Hepatic stellate cell (primary cell): ENCODE measurements at places on chromosomes 6 and 20.

GRCh38 chr20:20641783-20642182, 70.7 kb downstream of the RALGAPA2 start:
- DNase-seq = no peak

DNA sequence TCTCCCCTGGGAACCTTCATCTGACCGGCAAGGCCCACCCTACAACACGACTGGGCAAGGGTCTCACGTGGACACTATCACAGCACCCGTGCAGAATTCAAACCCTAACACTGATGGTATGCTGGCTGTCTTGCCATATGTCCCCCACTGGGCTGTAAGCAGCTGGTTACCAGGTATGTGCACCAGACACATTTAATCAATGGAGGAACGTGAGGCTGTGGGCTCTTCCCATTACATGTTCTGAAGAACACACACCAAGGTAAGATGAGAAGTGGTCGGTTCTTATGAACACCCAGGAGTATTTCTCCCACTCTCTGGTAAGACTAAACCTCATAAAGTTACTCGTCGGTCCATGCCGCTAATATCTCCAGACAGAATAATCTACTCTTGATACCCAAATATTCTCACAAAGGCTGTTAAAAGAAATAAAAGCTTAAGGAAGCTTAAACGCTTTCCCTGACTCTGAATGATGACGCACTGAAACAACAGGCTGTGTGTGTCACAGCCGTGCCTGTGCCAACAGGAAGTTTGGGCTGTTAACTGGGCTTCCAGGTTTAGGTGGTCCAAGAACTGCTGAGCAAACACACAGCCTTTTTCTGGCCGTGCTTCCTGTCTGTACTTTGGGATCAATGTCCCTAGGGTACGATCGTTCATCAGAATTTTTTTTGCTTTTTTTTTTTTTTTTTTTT, 75.3 kb downstream of the SLC23A2 start:
- peak; percentile 79 for DNase-seq

DNA sequence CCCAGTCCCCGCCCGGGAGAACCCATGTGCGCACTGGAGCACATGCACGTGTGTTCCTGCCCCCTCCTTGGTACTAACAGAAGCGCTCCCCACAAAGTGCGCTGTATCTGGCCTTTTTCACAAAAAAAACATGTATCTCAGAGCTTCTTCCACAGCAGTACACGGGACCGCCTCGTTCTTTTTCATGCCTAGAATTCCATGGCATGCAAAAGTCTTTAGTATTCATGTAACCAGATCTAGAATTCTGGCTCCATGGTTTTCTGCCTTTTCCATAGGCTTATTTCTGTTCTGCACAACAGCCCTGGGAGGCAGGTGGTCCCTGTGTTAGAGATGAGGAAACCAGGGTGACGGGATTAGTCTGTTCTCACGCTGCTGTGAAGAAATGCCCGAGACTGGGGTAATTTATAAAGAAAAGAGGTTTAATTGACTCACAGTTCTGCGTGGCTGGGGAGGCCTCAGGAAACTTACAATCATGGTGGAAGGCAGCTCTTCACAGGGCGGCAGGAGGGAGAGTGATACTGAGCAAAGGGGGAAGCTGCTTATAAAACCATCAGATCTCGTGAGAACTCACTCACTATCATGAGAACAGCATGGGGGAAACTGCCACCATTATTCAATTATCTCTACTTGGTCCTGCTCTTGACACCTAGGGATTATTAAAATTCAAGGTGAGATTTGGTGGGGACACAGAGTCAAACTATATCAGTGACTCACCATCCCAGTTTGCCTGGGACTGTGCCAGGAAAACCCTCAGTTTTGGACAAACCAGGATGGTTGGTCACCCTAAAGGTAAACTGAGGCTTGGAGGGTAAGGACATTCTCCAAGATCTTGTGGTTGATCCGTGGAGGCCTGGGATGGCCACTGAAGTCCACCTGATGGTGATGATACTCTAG, 41.0 kb downstream of the C20orf203 start:
- DNase-seq = no peak

DNA sequence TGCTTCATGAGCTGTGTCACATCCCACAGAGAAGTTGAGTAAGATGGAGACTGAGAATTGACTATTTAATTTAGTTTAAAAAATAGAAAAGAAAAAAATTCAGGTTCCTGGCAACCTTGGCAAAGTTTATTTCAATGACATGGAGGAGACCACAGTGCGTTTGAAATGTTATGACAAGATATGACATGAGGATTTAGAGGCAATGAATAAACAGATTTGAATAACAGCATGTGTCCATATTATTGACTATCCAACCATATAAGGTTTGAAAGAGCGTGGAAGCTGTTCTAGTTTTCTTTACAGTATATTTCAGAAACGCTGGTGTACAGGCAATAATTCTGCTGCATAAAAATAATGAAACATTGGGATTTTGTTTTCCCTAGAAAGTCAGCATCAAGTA, 303.9 kb downstream of the SMOC2 start:
- no peak for DNase-seq

DNA sequence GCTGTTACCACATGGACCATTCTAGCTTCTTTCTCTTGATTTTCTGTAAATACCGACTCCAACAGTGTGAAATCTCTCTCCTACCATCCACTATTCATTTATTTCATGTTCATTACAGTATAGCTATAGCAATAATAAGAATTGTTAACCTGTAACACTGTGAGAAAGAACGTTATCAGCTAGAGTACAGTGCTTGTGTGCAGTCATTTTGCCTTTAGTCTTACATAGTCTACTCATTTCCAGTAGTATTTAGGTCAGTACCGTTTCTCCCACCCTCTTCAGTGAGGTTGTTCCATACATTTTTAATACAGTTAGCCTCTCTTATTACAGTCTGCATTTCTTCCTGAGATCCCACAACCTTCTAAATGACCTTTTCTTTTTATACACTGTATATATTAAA, 257.1 kb downstream of the LY86 start:
- DNase-seq = no peak

- no peak for DNase-seq
These were observed 87.9 kb upstream of the BEND6 start for GRCh38 chr6:56866917-56867522.

- DNase-seq = peak; percentile 41
These were observed 29.4 kb downstream of the LRP11 start for GRCh38 chr6:149834513-149835481.

- no peak for DNase-seq
These were observed 64.7 kb downstream of the ARHGAP18 start for GRCh38 chr6:129645106-129645829.

- no peak for DNase-seq
These were observed 305.8 kb upstream of the RSPO3 start for GRCh38 chr6:126812651-126813050.

DNA sequence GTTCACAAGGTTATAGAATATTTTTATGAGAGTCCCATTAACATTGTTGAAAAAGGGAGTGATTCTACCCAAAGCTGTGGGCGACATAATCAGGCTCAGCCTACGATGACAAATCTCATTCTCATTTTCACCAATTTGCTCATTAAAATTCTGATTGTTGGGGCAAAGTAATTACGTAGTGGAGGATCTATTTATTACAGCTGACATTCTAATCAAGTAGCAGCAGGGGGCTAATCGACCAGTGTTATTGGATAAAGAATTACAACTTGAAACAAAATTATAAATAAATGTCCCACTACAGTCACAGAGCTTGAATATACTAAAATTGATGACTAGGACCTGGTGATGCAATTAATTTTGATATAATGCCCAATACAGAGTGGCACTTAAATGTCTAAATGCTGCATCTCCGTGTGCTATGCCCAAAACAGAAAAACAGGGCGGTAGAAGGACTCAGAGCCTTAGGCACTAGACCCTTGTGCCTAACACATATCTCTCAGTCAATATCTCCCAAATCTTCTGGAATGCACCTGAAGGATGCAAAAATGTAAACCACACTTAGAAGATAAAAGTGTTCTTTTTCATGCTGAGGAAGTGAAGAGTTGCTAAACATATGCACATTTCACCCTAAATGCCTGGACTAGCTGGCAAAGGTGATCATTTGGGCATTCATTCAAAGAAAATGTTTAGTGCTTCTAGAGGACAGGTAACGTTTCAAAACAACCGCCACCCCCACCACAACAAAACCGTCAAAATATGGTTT, 88.3 kb downstream of the CD24 start:
- DNase-seq = no peak

DNA sequence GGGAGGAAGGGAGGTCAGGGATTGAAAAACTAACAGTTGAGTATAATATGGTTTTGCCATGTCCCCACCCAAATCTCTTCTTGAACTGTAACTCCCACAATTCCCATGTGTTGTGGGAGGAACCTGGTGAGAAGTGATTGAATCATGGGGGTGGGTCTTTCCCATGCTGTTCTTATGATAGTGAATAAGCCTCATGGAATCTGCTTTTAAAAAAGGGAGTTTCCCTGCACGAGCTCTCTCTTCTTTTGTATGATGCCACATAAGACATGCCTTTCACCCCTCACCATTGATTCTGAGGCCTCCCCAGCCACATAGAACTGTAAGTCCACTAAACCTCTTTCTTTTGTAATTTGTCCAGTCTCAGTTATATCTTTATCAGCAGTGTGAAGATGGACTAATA, 833.4 kb upstream of the MAP3K7 start:
- no peak for DNase-seq

DNA sequence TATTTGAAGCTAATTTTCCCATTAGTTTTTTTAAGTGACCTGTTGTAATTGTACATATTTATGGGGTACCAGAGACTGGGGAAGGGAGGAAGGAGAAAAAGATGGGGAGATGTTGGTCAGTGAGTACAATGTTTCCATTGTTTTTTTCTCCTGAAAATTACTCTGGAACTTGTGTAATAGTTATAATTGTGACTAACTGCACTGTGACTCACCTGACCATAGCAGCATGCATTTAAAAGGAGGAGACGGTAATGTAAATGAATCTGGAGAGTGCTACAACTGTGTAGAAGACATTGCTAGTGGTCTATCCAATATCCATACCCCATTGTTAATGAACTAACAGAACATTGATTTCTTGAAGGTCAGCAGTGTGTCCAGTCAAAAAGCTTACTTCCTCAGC, 133.4 kb downstream of the RFPL4B start:
- DNase-seq = no peak

- no peak for DNase-seq
These were observed 553.5 kb downstream of the PKHD1 start for GRCh38 chr6:51533962-51534361.

DNA sequence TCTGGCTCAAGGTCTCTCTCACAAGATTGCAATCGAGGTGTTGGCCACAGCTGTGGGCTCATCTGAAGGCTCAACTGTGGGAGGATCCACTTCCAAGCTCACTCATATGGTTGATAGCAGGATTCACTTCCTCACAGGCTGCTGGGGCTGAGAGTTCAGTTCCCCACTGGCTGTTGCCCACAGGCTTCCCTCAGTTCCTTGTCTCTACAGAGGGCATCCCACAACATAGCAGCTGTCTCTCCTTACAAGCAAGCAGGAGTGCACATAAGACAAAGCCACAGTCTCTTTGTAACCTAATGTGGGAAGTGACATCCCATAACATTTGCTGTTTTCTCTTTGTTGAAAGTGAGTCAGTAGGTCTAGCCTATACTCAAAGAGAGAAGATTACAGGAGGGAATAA, 14.0 kb downstream of the SPATS1 start:
- no peak for DNase-seq

DNA sequence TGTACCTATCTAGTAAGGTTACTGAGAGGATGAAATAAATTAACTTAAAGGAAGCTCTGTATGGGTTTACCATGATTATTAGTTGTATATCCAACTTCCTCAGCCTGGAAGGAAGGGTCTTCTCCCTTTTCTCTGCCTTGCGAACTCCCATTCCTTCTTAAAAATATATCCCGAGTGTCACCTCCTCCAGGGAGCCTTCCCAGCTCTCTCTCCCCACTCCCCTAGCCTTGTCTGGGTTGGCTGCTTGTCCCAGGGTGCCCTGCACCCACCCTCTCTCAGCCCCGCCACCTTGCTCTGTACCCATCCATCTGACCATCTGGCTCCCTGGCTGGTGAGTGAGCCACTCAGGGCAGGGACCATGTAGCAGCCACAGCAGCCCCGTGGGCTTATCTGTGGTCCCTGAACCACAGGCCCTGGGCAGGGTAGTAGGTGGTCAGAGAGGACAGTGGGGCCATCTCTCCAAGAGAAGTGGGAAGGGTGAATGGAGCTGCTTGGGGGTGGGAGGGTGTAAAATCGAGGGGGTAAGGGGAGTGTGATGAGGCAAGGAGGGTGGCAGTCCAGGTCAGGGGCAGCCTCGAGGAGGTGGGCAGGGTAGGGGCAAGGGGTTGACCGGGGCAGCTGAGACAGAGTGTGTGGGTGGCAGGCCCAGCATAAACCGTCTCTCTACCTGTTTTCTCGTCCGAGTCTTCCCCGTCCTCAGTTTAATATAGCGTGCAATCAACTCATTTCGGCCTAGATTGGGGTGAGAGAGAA, 12.8 kb downstream of the TEAD3 start:
- DNase-seq = no peak

GRCh38 chr20:51139891-51140290, 117.0 kb upstream of the KCNG1 start:
- no peak for DNase-seq

- no peak for DNase-seq
These were observed 37.4 kb upstream of the KCNB1 start for GRCh38 chr20:49519777-49520359.

DNA sequence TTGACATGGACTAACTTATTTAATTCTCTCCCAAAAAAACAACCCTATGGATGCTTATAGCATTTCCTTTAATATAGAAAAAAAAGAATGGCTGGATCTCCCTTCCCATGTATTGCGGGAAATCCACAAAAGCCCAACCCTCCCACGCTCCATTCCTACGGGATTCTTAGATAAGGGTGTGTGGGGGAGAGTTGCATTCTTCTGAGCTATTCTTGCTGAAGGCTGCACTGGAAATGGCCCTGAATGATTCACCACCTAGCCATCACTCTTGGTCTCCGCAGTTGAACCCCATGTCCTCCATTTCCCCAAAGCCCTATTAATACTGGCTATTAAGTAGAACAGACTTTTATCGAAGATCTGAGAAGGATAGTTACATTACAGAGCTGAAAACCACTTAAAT, 41.9 kb upstream of the ADGRF5 start:
- DNase-seq = peak; percentile 16

- DNase-seq = no peak
These were observed 142.0 kb downstream of the DLL1 start for GRCh38 chr6:170148709-170149470.

DNA sequence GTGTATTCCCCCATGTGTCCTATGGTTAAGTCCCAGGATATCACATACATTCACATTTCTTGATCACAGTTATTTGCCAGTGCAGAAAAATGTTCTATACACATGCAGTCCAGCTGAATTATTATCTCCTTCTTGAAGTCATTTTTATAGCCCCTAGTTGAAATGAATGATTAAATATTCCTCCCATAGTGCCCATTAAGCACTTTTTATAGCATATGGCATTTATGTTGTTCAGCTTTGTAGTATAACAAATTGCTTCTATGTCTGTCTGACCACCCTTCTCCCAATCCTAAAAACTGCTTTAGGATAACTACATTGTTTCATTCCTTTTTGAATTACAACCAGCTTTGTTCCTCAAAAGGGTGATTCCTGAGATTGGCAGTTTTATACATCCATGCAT, 123.5 kb downstream of the ADGRB3 start:
- no peak for DNase-seq

GRCh38 chr6:109303640-109304283, 78.5 kb downstream of the CD164 start:
- DNase-seq = no peak
